Stimulated activated CD4-positive, alpha-beta T cell treated with anti-CD3 and anti-CD28 coated beads, Interleukin-4, amount 100 ng/mL, for 48 hours (primary cell): ENCODE measurements at places on chromosomes 12 and 14.

GRCh38 chr12:114769634-114770033 is 85.7 kb upstream of the TBX3 start:
- DNase-seq = no peak

DNA sequence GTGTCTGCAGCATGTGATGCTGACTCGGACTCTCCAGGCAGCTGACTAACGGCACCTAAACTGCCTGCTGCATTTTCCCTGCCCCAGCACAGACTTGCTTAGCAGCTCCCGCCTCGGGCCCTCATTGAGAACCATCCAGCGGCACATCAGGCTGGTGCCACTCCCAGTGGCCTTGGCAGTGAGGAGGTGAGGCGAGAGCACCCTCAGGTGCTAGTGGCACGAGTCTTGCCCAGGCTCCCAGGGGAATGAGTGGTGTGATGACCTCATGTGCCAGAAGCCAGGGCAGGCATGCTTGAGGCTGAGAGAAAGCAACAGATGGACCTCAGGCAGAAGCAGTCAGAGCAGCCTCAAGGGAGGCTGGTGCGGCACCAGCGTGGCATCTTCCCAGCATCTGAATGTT is 60.2 kb downstream of the PRKCH start:
- no peak for DNase-seq

GRCh38 chr12:40054555-40055227 is 51.2 kb downstream of the SLC2A13 start:
- no peak for DNase-seq

- DNase-seq = no peak
Measured at GRCh38 chr12:66217342-66217917, 28.4 kb downstream of the IRAK3 start.

DNA sequence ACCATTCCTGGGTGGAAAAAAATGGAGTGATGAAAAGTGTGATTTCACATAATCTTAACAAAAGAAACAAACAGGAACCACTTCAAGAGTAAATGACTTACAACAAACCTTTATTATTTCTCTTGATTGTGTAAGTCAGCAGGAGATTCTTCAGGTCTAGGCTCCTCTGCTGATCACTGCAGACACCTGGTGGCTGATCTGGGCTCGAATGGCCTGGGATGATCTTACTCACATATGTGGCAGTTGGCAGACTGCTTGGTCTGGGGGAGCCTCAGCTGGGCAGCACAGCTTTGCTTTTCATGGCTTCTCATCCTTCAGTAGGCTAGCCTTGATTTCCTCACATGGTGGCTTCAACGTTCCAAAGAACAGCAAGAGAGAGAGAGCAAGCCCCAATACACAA is 215.4 kb upstream of the PRICKLE1 start:
- no peak for DNase-seq

GRCh38 chr12:132537049-132537448 is 47.1 kb downstream of the FBRSL1 start:
- DNase-seq = no peak

- DNase-seq = no peak
Measured at GRCh38 chr12:106442575-106442974, 85.0 kb downstream of the POLR3B start.

- no peak for DNase-seq
Measured at GRCh38 chr14:52802597-52802996, 11.2 kb upstream of the GNPNAT1 start.

DNA sequence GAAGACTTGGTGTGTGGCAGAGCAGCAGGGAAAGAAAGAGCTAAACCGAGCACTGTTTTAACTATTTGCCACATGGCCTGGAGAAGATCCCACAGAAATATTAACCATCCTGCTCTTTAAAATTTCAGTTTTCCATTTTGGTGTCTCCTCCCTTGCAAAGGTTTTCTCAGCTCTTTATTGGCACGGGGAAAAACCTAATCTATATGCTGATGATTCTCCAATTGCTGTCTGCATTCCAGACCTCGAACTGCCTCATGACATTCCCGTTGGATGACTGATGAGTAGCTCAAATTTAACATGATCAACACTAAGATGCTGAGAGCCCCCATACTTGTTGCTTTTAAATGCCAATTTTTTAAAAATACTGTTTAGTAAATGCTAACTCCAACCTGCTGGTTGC is 115.0 kb downstream of the EMP1 start:
- no peak for DNase-seq

DNA sequence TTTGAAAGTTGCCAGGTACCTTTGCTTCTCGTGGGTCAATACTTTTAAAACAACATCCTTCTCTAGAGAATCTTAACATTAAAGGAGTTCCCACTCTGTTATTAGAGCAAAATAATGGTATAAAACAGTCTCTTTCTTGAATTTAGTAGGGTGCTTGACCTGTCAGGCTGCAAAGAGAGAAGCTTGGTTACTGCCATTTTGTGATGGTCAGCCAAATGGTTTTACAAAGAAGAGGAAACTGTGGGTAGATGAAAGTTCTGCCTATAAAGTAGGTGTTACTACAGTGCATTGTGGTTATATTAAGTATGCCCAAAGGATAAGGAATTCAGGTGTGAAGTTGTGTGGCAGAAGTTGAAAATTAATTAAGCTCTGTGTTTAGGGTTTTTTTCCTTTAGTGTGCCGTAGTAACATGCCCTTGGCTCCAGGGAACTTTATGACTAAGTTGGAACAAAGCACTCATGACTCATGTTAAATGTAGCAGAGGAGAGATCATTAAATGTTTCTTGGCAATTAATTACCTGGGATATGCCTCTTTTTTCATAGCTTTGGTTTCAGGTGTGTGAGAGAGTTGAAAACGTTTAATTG is 354.0 kb upstream of the KITLG start:
- no peak for DNase-seq

- no peak for DNase-seq
Measured at GRCh38 chr12:7637615-7638014, 28.1 kb downstream of the APOBEC1 start.

GRCh38 chr12:119020406-119021360 is 39.3 kb downstream of the SRRM4 start:
- DNase-seq = no peak

GRCh38 chr12:52081263-52081733 is 1.8 kb downstream of the SMIM41 start:
- no peak for DNase-seq

DNA sequence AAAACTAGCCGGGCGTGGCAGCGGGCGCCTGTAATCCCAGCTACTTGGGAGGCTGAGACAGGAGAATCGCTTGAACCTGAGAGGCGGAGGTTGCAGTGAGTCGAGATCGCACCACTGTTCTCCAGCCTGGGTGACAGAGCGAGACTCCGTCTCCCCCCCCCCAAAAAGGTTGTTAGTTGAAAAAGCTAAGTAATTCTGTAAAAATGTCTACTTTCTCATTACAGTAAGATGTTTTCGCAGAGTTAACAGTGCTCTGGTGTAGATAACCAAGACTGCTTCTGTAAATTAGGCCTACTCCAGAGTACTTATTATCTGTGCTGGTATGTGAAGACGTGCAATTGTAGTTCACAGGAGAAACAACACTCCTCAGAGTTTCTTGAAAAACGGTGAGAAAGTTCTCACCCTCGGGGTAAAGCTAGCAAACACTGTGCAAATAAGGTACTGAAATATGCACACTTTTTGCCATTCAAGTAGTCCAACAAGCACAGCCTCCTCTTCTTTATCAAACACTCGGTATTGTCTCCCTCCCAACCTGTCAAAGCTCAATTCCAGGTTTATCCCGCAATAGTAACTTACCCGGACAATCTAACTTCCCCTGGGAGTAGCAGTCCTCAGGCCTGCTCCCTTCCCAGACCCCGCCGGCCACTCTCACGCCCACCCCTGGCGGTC is 974 bp downstream of the BTBD7 start:
- no peak for DNase-seq

- DNase-seq = no peak
Measured at GRCh38 chr12:49706351-49707127, 666 bp downstream of the FMNL3 start.

GRCh38 chr14:85573406-85573805 is 43.5 kb downstream of the FLRT2 start:
- no peak for DNase-seq

- DNase-seq = no peak
Measured at GRCh38 chr12:75721796-75722195, 210.4 kb upstream of the KRR1 start.

DNA sequence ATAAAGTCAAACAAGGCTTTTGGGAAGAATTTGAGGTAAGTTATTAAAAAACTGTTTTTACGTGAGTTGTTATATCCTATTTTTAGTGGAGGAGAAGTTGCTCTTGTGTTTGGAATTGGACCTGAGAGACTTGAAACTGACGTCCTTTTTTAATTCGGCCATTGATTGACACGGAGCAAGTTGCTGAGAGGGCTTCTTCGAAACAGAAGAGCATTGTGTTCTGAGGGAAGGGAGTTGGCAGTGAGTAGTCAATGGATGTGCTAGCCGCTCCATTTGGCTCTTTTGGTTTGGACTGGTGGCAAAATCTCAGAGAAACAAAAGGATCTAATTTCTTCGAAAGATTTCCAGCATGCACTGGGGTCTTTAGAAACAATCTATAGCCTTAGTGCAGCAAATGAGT is 37.3 kb downstream of the PTPN11 start:
- DNase-seq = no peak

DNA sequence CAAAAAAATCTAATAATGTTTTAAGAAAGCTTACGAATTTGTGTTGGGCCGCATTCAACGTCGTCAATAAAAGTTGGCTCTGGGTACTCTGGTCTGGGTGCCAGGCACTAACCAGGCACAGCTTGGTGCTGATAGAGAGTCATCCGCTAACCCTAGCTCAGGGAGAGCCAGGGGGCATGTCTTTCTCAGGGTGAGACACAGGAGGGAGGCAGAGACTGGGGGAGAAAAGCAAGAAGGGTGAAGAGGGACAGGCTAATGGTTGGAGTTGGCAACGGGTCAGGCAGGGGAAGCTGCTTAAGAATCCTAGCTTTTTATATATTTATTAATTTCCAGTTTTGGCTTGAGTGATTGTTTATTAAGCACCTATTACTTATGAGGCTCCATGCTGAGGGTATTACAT is 105.0 kb downstream of the CMKLR1 start:
- no peak for DNase-seq

GRCh38 chr12:10031771-10032175 is 1.3 kb downstream of the CLEC9A start:
- DNase-seq = no peak

GRCh38 chr12:12094481-12094880 is 23.7 kb downstream of the BCL2L14 start:
- DNase-seq = no peak

GRCh38 chr12:84974155-84974815 is 61.7 kb upstream of the SLC6A15 start:
- DNase-seq = no peak

DNA sequence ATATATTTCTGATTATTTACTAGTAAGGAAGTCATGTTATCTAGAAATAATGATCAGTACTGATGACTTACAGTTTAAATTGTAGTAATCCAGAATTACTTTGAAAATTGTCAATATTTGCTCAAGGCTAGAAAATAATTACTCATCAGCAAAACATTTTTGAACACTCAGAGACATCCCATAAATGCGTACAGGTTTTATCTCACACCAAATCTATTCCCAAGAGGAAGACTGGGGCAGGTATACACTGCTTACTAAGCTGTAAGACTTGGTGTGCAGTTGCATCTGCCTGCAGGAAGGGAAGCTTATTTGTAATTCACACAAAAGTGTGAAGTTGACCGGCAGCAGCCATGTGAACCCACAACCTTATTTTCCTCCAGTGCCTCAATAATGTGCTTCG is 146.4 kb downstream of the CCER1 start:
- no peak for DNase-seq

DNA sequence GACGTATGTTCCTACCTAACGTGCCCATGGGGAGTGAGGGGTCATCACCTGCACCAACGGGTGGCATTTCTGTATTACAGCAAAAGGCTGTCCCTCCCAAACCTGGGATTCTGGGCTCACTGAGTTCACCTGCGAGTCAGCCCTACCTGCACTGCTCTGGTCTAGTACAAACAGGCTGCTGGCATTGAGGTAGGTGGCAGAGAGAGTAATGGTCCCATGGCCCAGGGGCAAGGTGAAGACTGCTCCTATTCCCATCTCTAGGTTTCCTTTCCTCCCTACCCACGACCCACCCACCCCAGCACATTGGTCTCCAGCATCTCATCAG is 421 bp downstream of the SUOX start:
- DNase-seq = no peak
